ENCODE measurements at places on chromosomes 7 and 10.

DNA sequence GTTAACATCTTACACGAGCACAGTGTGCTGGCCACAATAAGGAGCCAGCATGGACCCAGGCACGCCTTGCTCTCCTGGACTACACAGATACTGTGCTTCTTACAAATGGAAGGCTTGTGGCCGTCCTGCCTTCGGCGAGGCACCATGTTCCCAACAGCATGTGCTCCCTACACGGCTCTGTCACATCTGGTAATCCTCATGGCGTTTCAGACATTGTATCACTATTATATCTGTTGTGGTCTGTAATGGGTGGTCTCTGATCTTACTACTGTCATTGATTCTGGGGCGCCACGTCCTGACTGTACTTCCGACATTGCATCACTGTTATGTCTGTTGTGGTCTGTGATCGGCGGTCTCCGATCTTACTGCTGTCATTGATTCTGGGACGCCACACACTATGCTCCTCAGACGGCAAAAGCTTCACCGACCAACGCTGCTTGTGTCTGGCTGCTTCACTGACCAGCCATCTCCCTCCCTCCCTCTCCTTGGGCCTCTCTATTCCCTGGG, 195.4 kb downstream of the MAD1L1 start:
- DNase-seq: no peak

GRCh38 chr10:82821043-82821442, 946.0 kb downstream of the NRG3 start:
- no peak for DNase-seq

GRCh38 chr10:4067931-4068561, 283.0 kb upstream of the KLF6 start:
- no peak for DNase-seq

- no peak for DNase-seq
Observed at GRCh38 chr7:1045069-1046063, 1.0 kb downstream of the GPR146 start.

DNA sequence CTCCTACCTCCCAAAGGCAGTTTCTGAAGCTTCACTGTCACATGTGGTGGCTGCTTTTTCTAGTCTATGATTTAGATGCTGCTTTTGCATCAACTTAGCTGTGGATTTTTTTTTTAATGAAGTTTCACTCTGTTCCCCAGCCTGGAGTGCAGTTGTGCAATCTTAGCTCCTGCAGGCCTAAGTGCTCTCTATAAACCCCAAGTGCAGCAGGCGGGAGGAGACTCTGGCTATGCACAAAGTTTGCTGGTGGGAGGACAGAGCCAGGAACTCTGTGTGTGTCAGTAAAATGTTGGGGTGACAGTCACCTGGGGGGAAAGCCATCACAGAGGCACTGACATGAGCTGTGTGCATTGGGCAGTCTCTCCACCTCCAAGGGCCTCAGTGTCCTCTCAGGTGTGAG, 138.8 kb upstream of the FAM20C start:
- DNase-seq: no peak

GRCh38 chr7:158345731-158346130, 241.9 kb downstream of the PTPRN2 start:
- DNase-seq: no peak

DNA sequence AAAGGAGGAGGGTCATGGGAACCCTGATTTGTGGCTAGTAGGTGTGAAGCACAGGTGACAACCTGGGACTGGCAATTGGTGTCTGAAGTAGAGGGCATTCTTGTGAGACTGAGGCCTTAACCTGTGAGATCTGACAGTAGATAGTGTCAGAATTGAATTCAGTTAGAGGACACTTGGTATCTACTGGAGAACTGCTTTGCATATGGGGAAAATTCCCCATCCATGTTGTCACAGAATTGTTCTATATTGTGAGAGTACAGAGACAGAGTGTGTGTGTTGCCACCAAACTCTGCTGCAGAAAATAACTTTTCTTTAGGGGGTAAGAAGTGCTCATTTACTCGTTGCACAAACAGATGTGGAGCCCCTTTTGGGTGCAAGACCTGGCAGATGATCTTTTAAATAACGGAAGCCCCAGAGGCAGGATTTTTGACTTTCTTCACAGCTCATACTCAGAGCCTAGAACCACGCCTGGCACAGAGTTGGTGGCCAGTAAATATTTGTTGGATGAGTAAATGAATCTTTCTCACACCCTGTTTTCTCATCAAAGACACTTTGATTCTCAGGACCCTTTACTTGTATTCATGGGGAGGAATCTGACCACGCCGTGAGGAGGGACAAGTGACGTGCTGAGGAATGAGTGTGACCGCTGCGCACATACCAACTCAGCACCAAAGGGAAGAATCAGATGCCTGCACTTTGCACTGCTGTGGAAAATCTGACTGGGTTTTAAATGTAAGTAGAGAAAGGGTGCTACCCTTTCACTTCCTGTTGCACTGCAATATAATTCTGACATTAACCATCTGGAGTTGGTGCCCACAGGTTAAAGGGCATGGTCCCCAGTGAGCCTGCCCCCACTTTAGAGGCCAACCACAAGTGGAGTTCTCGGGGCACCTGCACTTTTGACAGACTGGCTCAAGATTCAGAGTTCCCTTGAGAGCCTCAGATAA, 39.2 kb upstream of the SDHAF3 start:
- no peak for DNase-seq

GRCh38 chr10:9869606-9870176, 1148.0 kb upstream of the CELF2 start:
- no peak for DNase-seq

- DNase-seq: no peak
Observed at GRCh38 chr7:142851919-142852318, 3.0 kb upstream of the EPHB6 start.

Measured in KG1 (cell line).